Osteocyte (in vitro differentiated cells): ENCODE measurements at places on chromosomes 16 and 17. TPM values are rescaled to one million over a fixed set of nuclear protein-coding genes. Genes with fewer than 3 reads are reported as not detected.

- no peak for DNase-seq
- H3K27ac ChIP-seq, result no peak overlapping the region
- peaks cover 2% of the 10 kb centered on the region for H3K27me3 ChIP-seq
Observed at GRCh38 chr16:8594149-8594666, 3.9 kb upstream of the TMEM114 start.

DNA sequence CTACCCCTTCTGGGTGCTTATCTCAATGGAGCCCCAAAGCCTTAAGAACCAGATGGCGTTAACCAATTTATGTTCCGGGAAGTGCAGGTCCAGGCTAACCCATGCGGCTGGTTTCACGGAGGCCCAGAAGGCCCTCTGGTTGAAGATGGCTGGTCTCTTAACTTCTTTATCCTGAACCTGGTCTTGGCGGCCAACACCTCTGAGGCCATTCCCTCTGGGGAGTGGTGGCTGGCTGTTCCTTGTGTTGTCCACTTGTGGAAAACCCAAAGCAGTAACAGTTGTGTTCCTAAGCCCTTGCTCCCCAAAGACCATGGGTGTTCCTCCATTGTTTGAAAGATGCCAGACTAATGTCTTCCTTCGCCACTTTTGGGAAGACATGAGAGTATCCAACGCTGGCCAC, 1.5 kb downstream of the CDYL2 start:
- H3K27ac ChIP-seq, result no peak overlapping the region
- no peaks in the 10 kb centered on the region for H3K4me1 ChIP-seq
- peak overlapping the region; percentile 59 for H3K4me3 ChIP-seq

- H3K36me3 ChIP-seq, result no peaks in the 10 kb centered on the region
- peak overlapping the region; percentile 84 for H3K4me3 ChIP-seq
- no peak for DNase-seq
- H3K4me1 ChIP-seq, result peaks cover 20% of the 10 kb centered on the region
- H3K27me3 ChIP-seq, result no peaks in the 10 kb centered on the region
Observed at GRCh38 chr16:68236137-68236825, 354 bp upstream of the ESRP2 start.

The KRTAP4-6 gene
- not detected in 2 replicates for total RNA-seq

GRCh38 chr17:82605939-82606600, 42.2 kb downstream of the WDR45B start:
- H3K4me1 ChIP-seq, result no peaks in the 10 kb centered on the region
- peak overlapping the region; percentile 4 for H3K27ac ChIP-seq
- no peaks in the 10 kb centered on the region for H3K27me3 ChIP-seq
- peaks cover 50% of the 10 kb centered on the region for H3K36me3 ChIP-seq

DNA sequence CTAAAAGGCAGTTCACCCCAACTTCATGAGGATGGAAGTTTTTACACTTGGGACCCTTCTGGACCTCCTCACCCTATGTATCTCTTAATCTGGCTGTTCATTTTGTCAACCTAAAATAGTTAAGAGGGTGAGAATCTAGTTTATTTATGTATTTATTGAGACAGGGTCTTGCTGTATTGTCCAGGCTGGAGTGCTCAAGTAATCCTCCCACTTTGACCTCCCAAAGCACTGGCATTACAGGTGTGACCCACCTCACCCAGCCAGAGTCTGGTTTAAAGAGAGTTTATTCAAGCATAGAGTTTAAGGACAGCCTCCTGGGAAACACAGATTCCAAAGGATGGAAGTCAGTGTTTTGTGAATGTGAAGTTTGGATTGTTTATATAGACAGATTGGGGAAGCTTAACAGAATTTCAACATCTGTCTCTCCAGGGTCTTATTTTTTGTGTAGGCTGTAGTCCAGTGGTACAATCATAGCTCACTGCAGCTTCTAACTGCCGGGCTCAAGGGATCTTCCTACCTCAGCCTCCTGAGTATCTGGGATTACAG, 8.0 kb upstream of the APPBP2 start:
- H3K4me1 ChIP-seq, result peaks cover 10% of the 10 kb centered on the region
- H3K27ac ChIP-seq, result peak overlapping the region; percentile 24
- DNase-seq, result no peak
- no peaks in the 10 kb centered on the region for H3K36me3 ChIP-seq
- H3K27me3 ChIP-seq, result no peaks in the 10 kb centered on the region

DNA sequence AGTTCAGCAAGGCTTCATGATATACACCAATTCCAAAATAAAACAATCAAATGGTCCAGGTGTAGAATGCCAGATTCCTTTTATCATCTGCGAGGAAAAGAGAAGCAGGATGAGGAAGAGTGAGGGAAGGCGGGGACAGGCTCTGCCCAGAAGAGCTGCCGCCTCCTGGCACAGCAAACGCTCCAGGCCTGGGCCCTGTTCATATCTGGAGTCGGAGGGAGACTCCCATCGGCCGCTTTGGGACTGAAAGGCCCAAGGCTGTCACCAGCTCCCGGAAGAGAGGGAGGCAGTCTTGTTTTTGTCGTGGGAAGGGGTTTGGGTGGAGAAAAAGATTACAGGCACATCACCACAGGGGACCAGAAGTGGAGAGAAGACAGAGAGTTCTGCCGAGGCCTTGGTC, 29.0 kb upstream of the SLC25A19 start:
- H3K4me1 ChIP-seq, result peaks cover 2% of the 10 kb centered on the region
- no peaks in the 10 kb centered on the region for H3K27me3 ChIP-seq
- no peak overlapping the region for H3K4me3 ChIP-seq
- peaks cover 23% of the 10 kb centered on the region for H3K36me3 ChIP-seq
- DNase-seq, result no peak

- H3K4me1 ChIP-seq, result peaks cover 56% of the 10 kb centered on the region
- peak overlapping the region; percentile 99 for H3K27ac ChIP-seq
- H3K36me3 ChIP-seq, result no peaks in the 10 kb centered on the region
- H3K27me3 ChIP-seq, result no peaks in the 10 kb centered on the region
- no peak for DNase-seq
Observed at GRCh38 chr16:89921131-89921701, 1.9 kb upstream of the TUBB3 start.

GRCh38 chr16:48628359-48628985, 18.5 kb upstream of the N4BP1 start:
- peak; percentile 62 for DNase-seq
- H3K27ac ChIP-seq, result no peak overlapping the region
- H3K27me3 ChIP-seq, result peaks cover 12% of the 10 kb centered on the region
- H3K4me3 ChIP-seq, result no peak overlapping the region
- peaks cover 13% of the 10 kb centered on the region for H3K4me1 ChIP-seq

- H3K27ac ChIP-seq, result no peak overlapping the region
- peaks cover 4% of the 10 kb centered on the region for H3K36me3 ChIP-seq
- H3K27me3 ChIP-seq, result peaks cover 11% of the 10 kb centered on the region
- DNase-seq, result no peak
Observed at GRCh38 chr16:49491771-49492761, 118.5 kb downstream of the C16orf78 start.

The NAGLU gene
- 86.5 and 96.6 TPM in 2 replicates for total RNA-seq

DNA sequence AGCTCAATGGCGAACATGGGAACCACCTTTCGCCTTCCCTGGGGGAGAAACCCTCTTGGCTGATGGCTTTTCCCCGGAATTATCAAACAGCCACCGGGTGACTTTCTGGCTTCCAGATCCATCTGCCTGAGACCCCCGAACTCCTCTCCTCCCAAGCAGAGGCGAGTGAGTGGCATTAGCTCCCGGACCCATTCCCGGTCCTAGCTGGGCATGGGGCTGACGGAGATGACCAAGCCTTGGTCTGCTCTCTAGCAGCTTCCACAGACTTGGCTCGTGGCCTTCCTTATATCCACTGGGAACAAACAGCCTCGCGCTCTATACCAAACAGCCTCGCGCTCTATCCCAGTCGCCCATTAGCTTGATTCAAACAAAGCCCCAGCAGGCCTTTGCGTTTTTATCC, 62.4 kb downstream of the CCDC182 start:
- no peak overlapping the region for H3K27ac ChIP-seq
- H3K36me3 ChIP-seq, result peaks cover 9% of the 10 kb centered on the region
- H3K27me3 ChIP-seq, result no peaks in the 10 kb centered on the region
- peak; percentile 74 for DNase-seq
- H3K4me3 ChIP-seq, result no peak overlapping the region

- H3K4me3 ChIP-seq, result peak overlapping the region; percentile 48
- peaks cover 89% of the 10 kb centered on the region for H3K4me1 ChIP-seq
- H3K36me3 ChIP-seq, result no peaks in the 10 kb centered on the region
- no peaks in the 10 kb centered on the region for H3K27me3 ChIP-seq
- peak; percentile 85 for DNase-seq
- peak overlapping the region; percentile 94 for H3K27ac ChIP-seq
Observed at GRCh38 chr16:75252946-75253911, 1.8 kb upstream of the BCAR1 start.

The PIRT gene
- not detected in 2 replicates for total RNA-seq

GRCh38 chr17:3012926-3013581, 50.4 kb downstream of the OR1D5 start:
- H3K4me1 ChIP-seq, result peaks cover 2% of the 10 kb centered on the region
- no peaks in the 10 kb centered on the region for H3K27me3 ChIP-seq
- H3K27ac ChIP-seq, result no peak overlapping the region
- no peak overlapping the region for H3K4me3 ChIP-seq
- no peak for DNase-seq

DNA sequence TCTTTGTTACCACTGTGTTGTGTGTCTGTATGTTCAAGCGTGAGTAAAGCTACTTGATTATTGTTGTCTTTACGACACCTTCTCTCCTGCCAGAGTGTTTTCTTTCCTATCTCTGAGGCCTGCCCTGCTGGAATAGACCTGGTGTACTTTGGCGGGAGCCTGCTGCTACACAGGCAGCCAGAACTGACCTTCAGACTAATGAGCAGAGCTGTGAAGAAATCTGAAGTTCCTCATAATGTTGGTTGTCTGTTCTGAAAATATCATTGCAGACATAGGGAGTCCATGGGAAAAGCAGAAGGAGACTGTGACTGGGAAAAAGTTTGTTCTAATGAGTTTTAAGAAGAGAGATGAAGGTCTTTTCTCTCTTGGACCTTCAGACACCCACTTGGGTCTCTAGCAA, 9.8 kb downstream of the RHOT1 start:
- no peak overlapping the region for H3K4me3 ChIP-seq
- no peak overlapping the region for H3K27ac ChIP-seq
- H3K4me1 ChIP-seq, result peaks cover 10% of the 10 kb centered on the region
- H3K27me3 ChIP-seq, result no peaks in the 10 kb centered on the region
- no peak for DNase-seq
